ENCODE measurements at places on chromosomes 4 and X.

- DNase-seq = no peak
Measured at GRCh38 chrX:135081693-135082404, 29.9 kb upstream of the RTL8A start.

GRCh38 chr4:112167794-112168193, 22.5 kb downstream of the FAM241A start:
- no peak for DNase-seq

DNA sequence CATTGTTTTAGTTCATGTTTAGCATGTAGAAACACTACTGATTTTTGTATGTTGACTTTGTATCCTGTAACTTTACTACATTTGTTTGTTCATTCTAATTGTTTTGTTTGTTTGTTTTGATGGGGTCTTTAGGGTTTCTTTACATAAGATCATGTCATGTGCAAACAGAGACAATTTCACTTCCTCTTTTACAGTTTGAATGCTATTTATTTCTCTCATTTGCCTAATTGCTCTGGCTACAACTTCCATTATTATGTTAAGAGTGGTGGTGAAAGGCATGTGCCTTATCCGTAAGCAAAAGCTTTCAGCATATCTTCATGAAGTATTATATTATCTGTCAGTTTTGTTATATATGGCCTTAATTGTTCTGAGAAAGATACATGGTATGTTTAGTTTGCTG, 571.1 kb downstream of the PCDH7 start:
- DNase-seq = no peak

- DNase-seq = no peak
Measured at GRCh38 chr4:181976764-181977163, 266.4 kb upstream of the TENM3 start.

- DNase-seq = no peak
Measured at GRCh38 chrX:12138361-12139313, at the start of gene FRMPD4. FRMPD4 (plus strand) TSS chrX:12138473; CDS start chrX:12138972, 499 bp downstream.

DNA sequence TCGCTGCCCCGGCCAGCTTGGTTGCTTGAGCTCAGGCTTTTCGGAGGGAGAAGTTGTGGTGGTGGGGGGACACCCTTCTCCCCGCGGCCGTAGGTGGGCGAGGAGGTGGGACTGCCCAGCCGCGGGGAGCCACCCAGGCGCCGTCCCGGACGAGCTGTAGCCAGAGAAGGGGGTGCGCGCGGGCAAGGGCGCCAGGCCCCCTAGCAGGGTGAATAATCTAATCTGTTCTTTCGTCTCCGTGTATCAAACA, 3.1 kb downstream of the MID1IP1 start:
- no peak for DNase-seq

- no peak for DNase-seq
Measured at GRCh38 chr4:169436734-169437133, 166.0 kb upstream of the SH3RF1 start.

GRCh38 chr4:98929341-98930267, 671 bp upstream of the EIF4E start:
- DNase-seq = peak; percentile 39

DNA sequence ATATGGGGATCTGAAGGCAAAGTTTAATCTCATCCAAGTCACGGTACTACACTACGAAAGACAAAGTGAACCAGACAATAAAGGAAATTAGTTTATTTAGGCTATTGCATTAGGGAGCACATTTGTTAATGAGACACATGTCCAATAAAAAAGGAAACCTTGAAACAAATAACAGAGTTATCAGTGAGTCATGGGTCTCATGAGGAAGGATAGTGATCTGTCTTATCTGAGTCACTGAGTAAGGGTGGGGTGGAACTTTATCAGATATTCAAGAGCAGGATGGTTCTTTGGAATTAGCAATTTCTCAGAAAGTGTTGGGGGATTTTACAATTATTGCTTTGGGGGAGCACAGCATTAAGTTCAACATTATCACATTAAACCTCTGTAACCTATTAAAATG, 188.9 kb upstream of the IL1RAPL1 start:
- no peak for DNase-seq

DNA sequence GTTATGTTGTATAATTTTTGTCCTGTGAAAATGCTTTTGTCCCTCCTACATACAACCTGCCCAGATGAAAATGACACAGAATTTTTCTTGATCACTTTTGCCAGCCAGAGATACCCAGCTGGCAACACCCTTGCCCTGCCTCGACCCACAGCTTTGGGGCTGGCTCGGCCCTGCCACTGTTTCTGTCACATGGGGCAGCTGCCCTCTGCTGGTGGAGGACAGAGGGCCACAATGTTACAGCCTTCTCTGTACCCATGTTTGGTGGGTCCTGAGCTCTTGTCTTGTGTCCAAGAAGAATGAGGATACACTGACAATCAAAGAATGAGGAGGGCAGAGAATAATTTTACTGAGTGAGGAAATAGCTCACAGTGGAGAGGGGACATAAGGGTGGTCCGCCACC, 31.1 kb downstream of the BMP15 start:
- DNase-seq = no peak
